CD4-positive, alpha-beta T cell treated with Interleukin-2 at 100 ng/mL for 4 hours (primary cell): ENCODE measurements at places on chromosomes 1 and 21.
A peak's percentile ranks its signal among the peaks of the same experiment; 100 is the strongest.

DNA sequence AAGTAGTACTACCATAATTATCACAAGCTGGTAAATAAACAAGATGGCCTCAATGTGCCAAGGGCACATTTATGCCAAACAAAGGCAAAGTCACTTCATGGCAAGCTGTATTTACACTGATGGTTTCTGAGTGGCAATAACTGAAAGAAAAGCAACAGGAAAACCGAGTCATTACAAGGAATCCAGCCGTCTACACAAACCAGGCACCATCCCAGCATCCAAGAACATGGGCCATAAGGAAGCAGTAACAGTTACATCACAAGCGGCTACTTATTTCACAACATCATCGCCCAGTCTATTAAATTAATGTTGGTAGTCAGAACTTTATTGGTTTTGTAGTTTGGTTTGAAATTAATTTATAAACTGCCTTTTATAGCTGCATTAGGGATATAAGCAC, 214.2 kb downstream of the RERE start:
- DNase-seq: no peak

DNA sequence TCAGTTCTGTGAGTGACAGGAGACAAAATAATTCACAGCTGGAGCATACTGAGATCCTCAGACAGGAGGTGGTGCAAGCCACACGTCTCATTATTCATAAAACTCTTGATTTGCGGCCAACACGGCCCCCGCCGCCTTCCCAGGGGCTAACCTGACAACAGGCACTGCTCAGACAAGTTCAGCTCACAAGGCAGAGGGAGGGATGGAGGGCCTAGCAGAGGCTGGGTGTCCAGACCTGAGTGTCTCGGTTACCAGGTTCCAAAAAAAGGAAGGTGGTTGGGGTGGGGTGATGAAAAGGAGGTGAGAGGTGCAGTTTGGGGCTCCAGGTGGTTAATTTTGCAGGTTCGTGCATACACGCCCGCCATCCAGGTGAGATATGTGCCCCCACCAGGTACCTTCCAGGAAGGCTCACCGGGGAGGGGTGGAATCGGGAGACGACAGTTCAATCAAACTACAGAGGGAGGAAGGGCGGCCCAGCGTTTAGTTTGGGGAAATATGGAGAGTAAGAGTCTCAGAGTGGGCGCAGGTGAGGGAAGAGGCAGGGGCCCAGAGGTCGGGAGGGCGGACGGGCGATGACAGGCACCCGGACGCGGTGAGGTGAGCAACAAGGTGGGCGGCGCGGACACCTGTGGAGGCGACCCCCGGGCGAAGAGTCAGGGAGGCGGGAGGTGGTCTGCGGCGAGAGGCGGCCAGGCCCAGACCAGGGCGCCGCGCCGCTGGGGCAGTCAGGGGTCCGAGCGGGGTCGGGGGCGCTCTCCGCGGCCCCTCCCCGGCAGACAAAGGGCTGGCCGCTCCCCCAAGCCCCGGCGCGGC, 629 bp downstream of the CTNNBIP1 start:
- DNase-seq: no peak

GRCh38 chr1:45545553-45546310, 4.9 kb upstream of the AKR1A1 start:
- DNase-seq: no peak

GRCh38 chr1:228150461-228151179, 890 bp downstream of the GJC2 start:
- no peak for DNase-seq

DNA sequence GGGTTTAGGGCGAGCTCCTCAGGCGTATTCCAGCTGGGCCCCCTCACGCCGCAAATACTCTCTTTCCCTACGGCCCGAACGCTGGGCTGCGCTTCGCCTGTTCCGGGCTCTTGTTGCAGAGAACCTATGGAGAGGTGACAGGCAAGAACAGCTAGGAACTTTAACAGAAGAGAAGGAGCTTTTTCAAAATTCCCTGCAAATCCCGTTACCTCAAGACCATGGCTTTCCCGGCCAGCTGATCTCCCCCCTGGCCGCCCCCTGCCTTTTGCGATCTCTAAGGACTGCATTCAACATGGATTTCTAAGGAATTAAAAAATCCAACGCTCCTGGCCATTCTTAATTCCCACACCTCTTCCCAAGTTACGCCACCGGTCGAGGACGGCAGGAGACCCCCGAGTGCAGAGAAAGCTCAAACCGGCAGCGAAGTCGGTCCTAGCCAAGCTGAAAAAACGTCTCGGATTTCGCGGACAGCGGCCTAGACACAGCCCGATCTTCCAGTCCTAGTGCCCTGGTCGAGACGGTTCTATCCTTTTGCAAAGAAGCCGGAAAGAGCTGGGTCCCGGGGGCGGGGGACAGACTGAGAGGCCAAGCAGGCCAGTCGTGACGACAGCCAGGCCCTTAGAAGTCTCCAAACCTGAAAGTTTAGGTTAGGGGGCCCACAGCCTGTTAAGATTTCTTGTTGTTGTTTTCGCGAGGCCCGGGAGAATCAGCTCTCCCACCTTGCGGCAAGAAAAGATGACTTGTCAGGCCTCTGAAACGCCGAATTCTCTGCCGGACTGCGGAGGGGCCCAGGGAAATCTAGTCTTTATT, 1.1 kb upstream of the TBX15 start:
- no peak for DNase-seq

GRCh38 chr1:84365225-84366221, 32.8 kb upstream of the DNASE2B start:
- peak; percentile 56 for DNase-seq

DNA sequence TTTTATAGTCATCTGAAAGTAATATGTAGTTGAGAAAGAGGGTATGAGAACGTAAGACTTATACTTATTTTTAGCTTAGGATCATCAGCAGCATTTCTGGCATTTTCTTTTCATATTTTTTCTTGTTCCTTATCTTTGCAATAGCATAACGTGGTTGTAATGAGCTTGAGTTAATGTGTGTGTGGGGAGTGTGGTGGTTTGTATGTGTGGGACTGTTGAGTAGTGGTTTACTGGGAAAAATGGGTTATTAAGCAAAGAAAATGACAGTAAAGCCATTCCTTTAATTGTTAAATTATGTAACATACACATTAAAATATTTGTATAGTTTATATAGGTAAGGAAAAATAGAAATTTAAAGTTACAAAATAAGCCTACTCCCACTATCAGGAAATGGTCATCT, 15.2 kb downstream of the PIP5K1A start:
- no peak for DNase-seq

DNA sequence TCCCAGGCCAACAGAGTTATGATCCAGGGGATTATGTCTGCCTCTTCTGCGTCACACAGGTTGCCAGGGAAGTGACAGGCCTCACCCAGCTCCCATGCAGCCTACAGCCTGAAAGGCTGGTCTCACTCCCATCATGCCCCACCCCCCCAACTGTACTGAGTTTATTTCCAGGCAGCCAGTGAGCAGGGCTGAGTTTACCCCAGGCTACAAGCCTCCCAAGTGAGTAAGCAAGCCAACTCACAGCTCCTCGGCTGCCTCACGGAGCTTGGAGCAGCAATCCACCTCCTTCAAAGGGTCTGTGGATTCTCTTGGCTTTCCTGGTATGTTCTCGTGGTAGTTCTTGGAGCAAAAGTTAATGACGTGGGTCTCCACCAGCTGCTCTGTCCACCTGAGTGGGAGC, 1147.6 kb upstream of the ADGRL4 start:
- DNase-seq: no peak

DNA sequence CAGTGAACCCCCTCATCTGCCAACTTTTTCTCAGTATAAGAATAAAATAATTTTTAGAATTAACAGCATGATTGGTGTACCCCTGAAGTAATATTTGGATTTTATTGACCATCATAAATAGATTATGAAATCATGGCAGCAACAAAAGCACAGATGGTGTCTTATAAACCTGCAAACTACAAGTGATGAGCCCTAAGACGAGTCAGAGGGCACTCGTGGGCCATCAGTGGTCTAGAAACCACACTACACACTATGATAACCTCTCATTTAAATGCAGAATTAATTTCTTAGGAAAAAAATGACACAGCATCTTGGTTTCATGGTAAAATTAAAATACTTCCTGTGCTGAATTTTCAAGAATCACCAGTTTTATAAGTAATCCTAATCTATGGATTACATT, 312.4 kb downstream of the PTBP2 start:
- no peak for DNase-seq

DNA sequence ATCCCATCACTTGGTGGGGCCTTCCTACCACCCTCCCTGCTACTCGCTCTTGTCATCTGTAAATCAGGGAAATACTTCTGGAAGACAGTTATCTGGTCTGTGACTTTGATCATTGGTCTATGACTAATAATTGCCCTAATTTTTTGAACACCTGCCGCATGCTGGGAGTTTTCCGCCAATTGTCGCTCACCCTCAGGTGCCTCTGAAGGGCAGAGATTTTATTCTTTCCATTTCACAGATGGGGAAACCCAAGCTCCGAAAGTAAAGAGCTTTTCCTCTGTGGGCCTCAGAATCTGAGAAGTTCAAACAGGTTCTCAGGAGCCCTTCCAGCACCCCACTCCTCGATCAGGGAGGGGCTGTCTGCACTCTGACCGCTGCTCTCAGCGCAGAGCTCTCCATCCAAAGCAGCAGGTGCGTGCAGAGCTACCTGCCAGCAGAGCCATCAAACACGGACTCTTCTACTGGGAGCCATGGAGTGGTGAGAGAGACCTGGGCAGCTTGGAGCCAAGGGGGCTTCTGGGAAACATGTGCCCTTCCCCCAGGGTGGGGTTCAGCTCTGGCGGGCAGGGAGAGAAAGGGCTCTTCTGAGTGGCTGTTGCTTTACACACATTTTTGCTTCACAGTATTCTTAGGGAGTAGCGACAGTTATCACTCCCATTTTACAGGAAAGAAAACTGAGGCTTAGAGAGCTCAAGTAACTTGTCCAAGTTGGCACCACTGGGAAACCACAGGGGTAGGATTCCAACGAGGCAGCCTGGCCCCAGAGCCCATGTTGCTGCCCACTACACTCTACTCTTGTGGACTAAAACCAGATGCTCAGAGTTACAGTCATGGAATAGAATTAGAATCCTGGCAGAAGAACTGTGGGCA, 5.8 kb upstream of the RUNX3 start:
- no peak for DNase-seq

DNA sequence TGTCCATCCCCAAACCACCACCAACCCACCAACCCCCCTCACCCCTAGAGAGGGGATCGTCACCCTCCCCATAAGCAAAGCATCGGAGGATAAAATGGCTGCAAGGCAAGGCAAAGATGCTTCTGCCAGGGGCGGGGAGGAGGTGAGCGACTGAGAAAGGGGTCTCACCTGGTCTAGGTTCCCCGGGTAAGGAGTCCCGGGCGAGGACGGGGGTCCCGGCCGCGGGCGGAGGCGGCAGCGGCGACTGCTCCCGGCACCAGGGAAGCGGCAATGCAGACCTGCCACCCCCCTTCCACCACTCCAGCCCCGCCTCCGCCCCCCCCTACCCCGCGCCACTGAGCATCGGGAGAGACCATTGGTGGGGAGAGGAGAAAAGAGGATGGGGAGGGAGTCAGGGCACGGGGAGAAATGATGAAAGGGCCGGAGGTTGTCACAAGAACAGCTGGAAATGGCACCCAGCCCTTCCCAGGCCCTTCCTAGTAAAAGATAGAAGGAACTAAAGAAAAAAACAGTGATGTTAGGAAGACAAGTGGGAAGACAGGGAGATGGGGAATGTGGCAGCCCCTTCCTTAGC, at the start of gene SV2A:
SV2A (minus strand) TSS at position 274 of the 574 bp plus-strand sequence. CDS start 4,004 bp downstream, outside the sequence.
- DNase-seq: peak; percentile 20

- DNase-seq: peak; percentile 83
These were observed 7.3 kb downstream of the SH3BGRL3 start for GRCh38 chr1:26287033-26287711.

DNA sequence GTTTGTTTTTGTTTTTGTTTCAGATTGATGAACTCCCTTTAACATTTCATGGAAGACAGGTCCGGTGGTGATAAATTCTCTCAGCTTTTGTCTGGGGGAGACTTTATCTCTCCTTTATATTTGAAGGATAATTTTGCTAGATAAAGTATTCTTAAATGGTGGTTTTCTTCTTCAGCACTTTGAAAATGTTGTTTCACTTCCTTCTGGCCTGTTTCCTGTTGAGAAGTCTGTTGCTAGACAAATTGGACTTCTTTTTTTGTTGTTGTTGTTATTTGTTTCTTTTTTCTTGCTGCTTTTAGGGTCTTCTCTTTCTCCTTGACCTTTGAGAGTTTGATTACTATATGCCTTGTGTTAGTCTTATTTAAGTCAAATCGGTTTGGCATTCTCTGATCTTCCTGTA, 50.8 kb downstream of the CRP start:
- no peak for DNase-seq

DNA sequence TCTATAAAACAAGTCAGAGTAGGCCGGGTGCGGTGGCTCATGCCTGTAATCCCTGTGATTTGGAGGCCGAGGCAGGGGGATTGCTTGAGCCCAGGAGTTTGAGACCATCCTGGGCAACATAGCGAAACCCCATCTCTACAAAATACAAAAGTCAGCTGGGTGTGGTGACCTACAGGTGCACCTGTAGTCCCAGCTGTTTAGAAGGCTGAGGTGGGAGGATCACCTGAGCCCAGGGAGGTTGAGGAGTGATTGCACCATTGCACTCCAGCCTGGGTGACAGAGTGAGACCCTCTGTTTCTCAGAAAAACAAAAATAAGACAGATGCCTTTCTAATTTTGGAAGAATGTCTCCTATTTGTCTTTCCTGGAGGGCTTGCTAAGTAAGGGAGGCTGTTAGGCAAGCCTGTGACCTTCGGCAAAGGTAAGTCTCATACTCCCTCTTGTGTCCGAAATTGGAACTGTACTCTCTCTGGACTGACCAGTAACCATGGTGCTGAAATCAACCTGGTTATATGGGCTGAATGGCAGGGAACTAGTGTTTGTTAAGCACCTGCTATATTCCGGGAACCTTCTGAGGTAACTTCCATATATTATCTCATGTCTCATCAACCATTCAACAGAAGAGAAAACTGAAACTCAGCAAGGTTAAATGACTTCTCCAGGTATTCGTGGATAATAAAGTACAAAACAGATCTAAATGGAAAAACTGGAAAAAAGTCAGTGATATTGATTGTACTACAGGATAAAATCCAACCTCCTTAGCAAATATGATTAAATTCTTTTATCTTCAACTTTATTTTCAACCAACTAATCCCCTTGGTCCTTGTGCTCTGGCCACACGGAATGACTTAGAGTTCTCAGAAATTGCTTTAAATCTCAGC, 11.8 kb upstream of the RAB3B start:
- DNase-seq: peak; percentile 80
